ENCODE measurements at places on chromosomes 6 and 20.

GRCh38 chr6:131992557-131992956, 41.4 kb upstream of the CCN2 start:
- DNase-seq: no peak

DNA sequence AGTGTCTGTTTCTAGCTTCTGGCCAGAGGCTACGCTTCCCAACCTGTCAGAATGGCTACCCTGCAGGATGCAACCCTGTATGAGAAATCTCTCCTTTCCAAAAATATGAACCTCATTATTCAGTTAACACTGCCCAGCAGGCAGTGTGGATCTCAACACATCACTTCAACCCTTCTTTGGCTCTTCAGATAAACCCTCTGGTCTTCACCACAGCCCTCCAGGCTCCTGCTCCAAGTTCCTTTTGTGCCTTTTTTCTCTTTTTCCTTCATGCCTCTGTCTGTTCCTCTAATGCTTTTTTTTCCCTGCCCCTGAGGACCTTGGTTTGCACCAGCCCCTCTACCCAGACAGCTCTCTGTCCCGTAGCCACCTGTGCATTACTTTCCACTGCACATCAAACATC, 207.4 kb downstream of the MYLK4 start:
- no peak for DNase-seq

GRCh38 chr20:25053255-25054031, 4.5 kb downstream of the ACSS1 start:
- DNase-seq: no peak

DNA sequence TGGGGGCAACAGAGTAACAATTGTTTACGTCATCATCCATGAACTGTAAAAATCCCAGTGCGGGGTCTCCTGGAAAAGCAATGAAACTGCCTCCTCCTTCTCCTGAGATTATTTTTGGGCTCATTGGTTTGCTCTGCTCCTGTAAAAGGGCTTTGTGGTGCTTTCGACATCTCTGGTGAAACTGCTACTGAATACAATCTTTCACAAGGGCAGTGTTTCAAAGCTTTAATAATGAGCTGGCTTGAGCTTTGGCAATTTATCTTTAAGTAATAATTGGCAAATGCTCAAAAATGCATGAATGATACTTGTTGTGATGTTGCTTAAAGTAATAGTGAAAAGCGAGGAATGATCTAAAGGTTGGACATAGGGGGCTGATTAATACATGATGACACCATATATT, 43.5 kb upstream of the ENPP1 start:
- DNase-seq: no peak

GRCh38 chr6:19502301-19502700, 334.9 kb upstream of the ID4 start:
- no peak for DNase-seq

DNA sequence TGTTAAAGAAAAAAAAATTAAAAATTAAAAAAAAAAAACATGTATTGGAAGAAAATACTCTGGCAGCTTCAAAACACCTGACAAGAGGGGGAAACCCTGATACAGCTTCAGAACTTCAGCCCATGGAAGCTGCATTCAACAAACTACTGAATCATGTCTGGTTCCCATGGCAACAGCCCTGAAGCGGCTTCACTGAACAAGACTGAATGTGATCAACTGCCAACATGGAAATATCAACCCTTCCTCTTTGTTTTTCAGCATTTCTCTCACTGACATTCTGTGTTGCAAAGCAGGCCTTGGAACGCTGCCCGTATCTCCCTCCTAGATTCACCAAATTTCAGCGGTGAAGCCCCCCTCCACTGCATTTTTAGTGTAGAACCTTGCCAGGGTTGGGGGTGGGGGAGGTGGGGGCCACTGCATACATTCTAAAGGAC, 91.3 kb upstream of the SHLD1 start:
- peak; percentile 65 for DNase-seq

- no peak for DNase-seq
Observed at GRCh38 chr6:169539176-169539897, 162.5 kb downstream of the WDR27 start.

- no peak for DNase-seq
Observed at GRCh38 chr6:114342086-114342825, 567 bp downstream of the HS3ST5 start.

DNA sequence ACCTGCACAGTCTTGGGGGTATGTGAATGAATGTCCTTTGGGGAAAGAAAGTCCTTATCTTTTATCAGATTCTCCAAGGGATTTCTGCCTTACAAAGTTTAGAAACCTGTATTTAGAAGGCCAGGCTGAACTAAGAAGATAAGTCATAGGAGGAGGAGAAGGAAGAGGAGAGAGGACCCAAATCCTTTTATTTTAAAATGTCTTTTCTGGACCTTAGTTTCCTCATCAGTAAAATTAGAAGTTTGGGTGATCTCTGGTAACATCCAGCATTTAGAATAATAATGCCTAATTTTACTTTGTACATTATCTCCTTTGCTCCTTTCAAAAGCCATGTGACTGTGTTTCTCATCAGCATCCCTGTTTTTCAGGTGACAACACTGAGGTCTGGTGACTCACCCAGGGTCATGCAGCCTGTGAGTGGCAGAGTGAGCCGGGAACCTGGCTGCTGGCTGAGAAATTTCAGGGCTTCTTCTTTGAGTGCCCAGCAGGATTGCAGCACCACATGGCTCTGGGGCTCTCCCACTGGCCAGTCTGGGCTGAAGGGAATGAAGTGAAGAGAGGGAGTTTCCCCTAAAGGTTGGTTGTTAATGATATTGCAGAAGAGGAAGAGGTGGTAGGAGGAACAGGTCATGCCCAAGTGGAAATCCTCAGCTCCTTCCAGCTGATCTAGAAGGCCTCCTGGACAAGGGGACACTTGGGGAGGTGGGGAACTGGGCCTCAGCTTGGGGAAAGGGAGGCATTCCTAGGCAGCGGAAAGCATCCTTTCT, 34.0 kb downstream of the VEGFA start:
- DNase-seq: no peak

DNA sequence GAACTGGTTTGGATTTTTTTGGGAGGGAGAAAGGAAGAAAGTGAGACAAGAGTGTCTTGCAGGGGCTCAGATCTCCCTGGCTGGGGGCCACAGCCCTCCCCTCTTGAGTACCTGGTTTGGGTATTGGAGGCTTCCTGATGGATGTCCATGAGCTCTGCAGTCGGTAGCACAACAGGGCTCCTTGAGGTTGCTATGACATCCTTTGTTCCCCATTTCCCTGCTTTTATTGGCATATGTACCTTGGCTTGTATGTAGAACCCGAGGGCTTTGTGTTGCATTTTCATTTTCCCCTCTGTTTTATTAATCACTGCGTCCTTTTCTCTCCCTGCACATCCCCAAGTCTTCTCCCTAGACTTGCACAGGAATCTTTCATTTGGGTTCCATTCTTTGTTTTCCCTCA, 355.5 kb upstream of the TSHZ2 start:
- DNase-seq: no peak

- no peak for DNase-seq
Observed at GRCh38 chr20:62019881-62020492, 45.7 kb downstream of the TAF4 start.

GRCh38 chr6:15232836-15233510, 12.9 kb upstream of the JARID2 start:
- no peak for DNase-seq
